ENCODE measurements at places on chromosomes 5 and 9.
A peak's percentile ranks its signal among the peaks of the same experiment; 100 is the strongest.

DNA sequence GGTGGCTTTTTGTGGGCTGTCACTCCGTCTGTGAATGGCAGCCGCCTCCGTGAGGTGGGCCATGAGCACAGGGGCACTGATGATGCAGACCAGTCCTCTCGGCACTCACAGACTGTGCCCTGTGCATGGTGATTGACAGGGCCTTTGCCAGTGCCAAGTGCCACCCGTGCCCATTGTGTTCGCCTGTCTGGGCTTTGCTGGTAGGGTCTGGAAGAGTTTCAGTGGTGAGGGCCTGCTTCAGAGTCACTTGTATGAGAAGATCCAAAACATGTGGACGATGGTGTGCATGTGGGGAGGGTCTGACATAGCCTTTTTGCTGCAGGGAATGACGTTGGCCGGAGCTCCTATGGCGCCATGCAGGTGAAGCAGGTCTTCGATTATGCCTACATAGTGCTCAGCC is 34.9 kb downstream of the TENT4A start:
- no peak for DNase-seq

GRCh38 chr5:77031891-77032290 is 1.7 kb downstream of the AGGF1 start:
- no peak for DNase-seq

DNA sequence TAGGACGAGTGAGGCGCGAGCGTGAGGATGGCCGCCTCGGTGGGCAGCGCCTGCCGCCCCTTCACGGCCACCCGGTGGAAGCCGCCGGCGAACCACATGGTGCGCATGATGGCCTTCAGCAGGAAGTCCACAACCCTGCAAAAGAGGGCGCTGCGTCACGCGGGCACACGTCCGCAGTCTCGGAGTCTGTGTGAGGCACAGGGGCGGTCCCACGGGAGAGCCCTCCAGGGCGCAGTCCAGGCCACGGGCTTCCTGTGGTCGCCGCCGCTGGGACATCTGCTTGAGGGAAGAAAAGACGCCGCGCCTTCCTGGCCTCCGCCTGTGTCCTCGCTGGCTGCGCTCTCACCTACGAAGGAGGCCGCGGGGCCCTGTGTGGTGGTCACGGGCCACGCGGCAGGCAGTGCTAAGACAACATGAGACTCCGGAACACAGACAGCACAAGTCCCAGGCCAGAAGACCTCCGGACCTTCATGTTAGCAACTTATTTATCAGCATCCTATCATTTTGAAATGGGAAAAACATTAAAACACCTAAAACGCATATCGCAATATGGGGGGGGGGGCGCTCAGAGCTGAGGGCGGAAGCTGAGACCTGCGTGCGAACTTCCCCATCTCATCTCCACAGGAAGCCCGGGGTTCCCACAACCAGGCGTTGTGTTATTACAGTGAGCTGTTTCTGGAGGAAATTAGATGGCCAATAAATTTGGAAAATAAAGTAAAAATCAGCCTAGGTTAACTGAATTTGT is 28.8 kb downstream of the LPCAT1 start:
- peak; percentile 28 for DNase-seq

GRCh38 chr5:169521366-169521983 is 62.1 kb upstream of the SPDL1 start:
- DNase-seq: no peak

GRCh38 chr5:154728939-154729588 is 26.1 kb upstream of the LARP1 start:
- no peak for DNase-seq

- no peak for DNase-seq
These were observed 1.8 kb downstream of the PLAC8L1 start for GRCh38 chr5:146103594-146103993.

DNA sequence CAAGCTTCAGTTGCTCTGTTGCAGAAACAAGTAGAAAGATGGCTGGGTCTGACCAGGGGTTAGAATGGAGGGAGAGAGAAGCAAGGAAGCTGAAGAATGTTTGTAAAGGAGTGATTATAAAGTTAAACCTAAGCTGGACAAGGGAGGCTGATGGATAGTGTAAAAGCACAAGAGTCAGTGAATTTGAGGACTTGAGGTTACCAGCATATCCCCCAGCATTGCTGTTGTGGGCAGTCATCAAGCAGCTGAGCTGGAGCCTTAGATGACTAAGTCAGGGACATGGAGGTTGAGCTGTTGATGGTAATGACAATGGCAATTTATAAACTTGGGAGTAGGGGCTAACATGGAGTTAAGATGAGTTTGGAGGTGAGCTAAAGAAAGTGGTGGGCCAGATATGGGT is 131.5 kb downstream of the ERCC6L2 start:
- DNase-seq: no peak

GRCh38 chr9:72721067-72721466 is 199.7 kb downstream of the TMC1 start:
- no peak for DNase-seq

DNA sequence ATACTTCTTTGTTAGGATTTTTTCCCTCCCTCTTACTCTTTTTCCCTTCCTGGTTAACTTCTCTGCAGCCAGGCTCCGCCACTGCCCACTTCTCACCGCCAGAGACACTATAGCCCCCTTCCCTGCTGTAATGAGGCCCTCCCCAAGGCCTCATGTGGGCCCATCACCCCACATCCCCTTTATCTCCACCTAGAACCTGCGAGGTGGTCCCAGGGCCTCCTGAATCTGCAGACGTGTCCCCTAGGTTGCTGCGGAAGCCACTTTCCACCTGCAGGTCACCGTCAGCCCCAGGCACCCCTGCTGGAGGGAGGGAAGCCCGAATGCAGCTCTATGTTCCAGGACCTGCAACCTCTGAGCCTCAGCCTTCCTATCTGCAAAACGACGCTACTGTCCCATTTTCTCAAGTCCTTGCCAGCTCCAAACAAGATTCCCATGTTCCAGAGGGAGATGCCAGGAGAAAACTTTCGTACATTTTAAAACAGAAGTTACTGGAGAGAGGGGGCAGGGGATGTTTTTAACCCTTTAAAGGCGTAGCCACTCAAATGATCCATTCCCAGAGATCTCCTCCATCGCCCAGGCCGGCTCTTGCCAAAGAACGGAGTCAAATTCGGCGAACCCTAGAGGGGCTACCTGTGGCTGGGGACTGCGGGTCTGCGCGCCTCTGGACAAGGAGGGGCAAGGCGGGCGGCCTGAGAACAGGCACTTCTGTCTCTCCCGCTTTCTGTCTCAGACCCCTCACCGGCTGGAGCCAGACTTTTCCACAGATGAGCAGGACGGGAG is 929 bp downstream of the SH3PXD2B start:
- no peak for DNase-seq

DNA sequence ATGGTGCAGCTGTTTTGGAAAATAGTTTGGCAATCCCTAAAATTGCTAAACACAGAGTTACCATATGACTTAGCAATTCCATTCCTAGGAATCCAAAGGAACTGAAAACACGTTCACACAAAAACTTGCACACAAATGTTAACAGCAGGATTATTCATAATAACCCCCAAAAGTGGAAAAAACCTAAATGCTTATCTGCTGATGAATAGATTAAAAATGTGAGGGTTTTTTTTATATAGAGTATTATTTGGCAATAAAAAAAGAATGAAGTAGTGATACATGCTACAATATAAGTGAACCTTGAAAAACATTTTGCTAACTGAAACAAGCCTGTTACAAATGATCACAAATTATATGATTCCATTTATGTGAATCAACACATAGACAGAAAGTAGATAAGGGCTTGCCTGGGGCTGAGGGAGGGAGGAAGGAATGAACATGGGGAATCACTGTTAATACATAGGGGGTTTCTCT is 45.1 kb upstream of the TRIO start:
- DNase-seq: no peak

DNA sequence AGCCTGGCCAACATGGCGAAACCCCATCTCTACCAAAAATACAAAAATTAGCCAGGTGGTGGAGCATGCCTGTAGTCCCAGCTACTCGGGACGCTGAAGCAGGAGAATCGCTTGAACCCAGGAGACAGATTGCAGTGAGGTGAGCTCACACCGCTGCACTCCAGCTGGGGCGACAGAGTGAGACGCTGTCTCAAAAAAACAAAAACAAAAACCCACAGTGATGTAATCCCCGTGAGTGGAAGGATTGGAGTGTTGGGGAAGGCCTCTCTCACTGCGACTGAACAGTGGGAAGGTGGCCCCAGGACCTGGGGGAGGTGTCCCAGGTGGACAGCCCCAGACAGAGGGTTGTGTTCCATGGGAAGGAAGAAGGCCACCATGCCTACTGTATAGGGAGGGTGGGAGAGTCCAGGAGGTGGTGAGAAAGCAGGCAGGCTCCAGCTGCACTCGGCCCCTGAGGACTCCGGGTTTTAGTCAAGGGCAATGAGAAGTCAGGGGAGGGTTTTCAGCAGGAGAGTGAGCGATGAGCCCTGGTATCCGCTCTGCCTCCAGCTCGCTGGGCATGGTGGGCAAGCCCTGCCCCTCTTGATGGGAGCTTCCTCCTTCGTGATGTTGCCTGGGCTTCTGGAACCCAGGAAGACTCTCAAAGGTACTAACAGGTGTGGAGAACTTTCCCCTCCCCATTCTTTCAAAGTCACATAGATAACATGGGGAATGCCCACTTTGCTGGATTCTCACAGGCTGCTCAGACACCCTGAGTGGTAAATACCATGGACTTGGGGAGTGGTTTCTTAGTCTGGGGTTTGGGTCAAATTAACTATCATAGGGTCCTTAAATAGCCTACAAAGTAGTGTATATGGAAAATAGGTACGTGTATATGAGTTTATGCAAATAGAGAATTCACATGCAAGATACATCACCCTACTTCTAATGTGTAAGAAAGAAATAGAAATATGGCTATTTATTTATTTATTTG is 74.7 kb downstream of the PPARGC1B start:
- no peak for DNase-seq

DNA sequence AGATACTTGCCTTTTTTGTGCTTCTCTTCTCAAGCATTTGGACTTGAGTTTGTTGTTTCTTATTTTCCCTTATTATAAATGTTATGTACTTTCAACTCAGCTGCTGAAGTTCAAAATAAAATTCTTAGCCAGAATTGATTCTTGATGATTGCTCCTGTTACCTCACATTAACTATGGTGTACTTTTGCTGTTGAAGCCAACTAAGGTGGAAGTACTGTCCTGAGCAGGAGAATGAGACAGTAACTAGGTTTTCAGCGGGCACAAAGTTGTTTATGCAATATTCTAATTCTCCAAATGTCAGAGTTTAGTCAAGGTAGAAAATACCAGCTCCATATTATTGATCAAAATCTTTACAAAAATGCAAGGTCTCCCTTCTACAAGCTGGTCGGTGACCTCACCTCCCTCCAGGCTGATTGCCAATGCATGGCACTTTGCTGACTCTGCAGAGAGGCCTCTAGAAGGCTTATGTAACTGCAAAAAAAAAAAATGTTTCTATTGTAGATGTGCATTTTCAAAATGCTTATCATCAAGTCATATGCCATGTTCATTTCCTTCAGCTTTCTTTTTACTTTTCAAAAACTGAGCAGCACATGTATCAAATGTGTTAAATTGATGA is 1783.5 kb upstream of the WWC1 start:
- no peak for DNase-seq

- no peak for DNase-seq
These were observed 102.3 kb downstream of the CCDC192 start for GRCh38 chr5:127805448-127805847.

GRCh38 chr9:70304810-70305209 is 46.0 kb downstream of the SMC5 start:
- DNase-seq: no peak

- no peak for DNase-seq
These were observed 70.0 kb downstream of the AMBP start for GRCh38 chr9:114007991-114008666.

- DNase-seq: no peak
These were observed 42.2 kb downstream of the ARHGEF37 start for GRCh38 chr5:149623473-149623872.

DNA sequence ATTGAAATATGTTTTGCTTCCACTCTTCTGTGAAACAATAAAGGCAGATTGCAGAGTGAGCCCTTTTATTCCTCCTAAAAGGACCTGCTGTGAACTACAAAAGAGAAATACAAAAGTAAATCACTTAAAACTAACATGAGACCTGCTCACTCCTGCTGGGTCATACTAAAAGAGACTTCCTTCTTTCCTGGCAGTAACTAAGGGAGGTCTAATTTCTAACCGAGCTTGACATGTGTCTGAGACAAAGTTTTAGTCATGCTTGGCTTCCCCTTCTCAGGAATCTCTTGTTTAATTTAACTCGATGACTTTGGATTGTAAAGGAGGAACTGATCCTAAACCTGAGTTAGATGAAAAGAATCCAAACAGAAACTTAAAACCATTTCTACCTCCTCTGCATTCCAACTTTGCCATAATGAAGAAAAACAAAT is 86.4 kb upstream of the CDH6 start:
- DNase-seq: no peak

DNA sequence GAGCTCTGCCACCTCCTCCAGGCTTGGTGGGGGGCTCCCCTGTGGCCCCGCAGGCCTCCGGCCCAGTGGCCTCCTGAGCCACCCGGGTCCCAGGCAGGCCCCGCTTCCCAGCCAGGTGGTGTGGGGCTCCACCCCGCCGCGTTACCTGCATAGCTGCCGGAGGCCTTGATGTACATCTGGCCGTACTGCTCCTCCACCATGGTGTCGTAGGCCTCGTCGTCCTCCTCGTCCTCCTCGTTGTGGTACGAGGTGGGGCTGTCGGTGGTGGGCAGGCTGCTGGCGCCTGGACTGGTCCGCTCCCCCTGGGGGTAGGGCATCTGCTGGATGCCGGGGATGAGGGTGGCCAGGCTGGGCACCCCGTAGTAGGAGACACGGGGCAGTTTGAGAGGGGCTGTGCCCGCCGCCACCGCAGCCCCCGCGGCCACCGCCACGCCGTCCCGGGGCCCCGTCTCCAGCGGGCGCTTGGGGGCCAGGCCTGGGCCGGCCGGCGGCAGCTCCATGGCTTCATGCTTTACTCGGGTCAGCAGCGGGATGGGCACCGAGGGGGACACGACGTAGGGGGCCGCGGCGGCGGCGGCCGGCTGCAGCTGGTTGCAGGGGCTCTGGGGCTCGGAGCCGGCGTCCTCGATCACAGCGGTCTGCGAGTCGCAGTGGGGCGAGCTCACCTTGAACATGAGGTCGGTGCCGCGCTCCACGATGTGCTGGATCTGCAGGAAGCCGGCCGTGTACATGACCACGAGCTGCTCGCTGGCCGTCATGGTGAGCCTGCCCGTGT is 45.4 kb downstream of the NACC2 start:
- no peak for DNase-seq

- no peak for DNase-seq
These were observed 328.9 kb downstream of the NR2F1-AS1 start for GRCh38 chr5:93252165-93252564.

DNA sequence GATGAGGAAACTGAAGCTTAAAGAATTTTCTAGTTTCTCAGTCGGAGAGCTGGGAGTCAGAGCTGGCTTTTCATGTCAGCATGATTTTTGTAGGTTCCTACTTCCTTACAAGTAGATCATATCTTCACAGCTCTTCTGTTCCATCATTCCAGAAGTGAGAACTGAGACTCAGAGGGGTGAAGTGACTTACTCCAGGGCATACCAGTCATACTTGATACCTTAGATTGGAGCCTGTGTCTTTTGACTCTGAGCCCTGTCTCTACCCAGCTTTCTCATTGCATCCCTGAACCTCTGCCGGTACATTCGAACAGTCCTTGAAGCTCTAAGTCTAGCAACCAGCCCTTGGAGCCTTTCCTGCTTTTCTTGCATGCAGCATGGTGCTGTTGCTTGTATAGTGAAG is 53.3 kb downstream of the MCCC2 start:
- DNase-seq: no peak
